ENCODE measurements at places on chromosomes 7 and 10. TPM values are rescaled to one million over a fixed set of nuclear protein-coding genes. Genes with fewer than 3 reads are reported as not detected.

- DNase-seq, result no peak
Observed at GRCh38 chr10:43623351-43623750, 17.1 kb downstream of the ZNF485 start.

GRCh38 chr7:85065888-85066485, 120.9 kb downstream of the SEMA3D start:
- DNase-seq, result no peak

- DNase-seq, result no peak
Observed at GRCh38 chr7:40279991-40280390, 145.2 kb downstream of the SUGCT start.

- no peak for DNase-seq
Observed at GRCh38 chr7:53358269-53358668, 322.8 kb downstream of the POM121L12 start.

MOGAT3 gene
- total RNA-seq, result not detected

DNA sequence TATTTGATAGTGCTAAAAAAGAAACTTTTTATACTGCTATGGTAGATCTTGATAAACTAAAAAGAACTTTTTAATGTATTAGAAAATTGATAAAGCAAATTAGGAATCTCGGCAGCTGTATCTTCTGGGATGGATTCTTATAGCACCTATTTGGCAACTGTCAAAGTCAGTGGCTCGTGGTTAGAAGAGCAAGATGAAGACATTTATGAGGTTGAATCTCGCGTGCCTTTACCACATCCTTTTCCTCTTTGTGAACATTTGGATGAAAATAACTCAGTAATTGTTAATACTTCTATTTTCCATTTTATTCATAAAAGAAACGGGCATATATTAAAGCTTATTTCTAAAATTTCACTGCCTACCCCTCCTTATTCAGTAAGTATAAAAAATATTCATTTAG, 76.2 kb downstream of the CYP51A1 start:
- no peak for DNase-seq

DNA sequence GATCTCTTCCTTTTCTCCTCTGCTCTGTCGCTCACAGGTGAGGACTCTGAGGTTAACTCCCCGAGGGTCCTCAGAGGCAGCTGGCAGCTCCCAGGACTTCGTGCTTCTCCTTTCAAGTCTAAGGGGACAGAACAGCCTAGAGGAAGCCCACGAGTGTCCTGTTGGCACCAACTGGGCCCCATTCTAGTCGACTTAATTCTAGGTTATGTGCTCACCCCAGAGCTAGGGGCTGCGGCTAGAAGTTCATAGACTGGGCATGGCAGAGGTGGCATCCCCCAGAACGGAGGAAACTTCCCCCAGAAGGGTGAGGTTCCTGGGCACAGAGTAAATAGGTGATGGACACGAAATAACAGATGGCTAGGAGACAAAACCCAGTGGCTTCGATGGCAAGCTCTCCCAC, 259.4 kb downstream of the TEX36 start:
- no peak for DNase-seq

All from endothelial cell (in vitro differentiated cells).